ENCODE measurements at places on chromosomes 6 and 20. TPM values are rescaled to one million over a fixed set of nuclear protein-coding genes. Genes with fewer than 3 reads are reported as not detected.

SLC22A23 gene
- 22.5 TPM for total RNA-seq

ABCC10 gene
- total RNA-seq, result 14.3 TPM

SHLD1 gene
- 4.0 TPM for total RNA-seq

CCN6 gene
- total RNA-seq, result 0.56 TPM

MAFB gene
- total RNA-seq, result 44.3 TPM

OGFRL1 gene
- total RNA-seq, result 73.6 TPM

GSTA3 gene
- total RNA-seq, result not detected

SMPDL3A gene
- total RNA-seq, result 19.0 TPM

AVP gene
- not detected for total RNA-seq

SLA2 gene
- 3.2 TPM for total RNA-seq

BCAS1 gene
- 0.56 TPM for total RNA-seq

IMPG1 gene
- total RNA-seq, result not detected

GRCh38 chr6:36444470-36444869 lies 1.7 kb downstream of the KCTD20 start:
- DNase-seq, result no peak

DNA sequence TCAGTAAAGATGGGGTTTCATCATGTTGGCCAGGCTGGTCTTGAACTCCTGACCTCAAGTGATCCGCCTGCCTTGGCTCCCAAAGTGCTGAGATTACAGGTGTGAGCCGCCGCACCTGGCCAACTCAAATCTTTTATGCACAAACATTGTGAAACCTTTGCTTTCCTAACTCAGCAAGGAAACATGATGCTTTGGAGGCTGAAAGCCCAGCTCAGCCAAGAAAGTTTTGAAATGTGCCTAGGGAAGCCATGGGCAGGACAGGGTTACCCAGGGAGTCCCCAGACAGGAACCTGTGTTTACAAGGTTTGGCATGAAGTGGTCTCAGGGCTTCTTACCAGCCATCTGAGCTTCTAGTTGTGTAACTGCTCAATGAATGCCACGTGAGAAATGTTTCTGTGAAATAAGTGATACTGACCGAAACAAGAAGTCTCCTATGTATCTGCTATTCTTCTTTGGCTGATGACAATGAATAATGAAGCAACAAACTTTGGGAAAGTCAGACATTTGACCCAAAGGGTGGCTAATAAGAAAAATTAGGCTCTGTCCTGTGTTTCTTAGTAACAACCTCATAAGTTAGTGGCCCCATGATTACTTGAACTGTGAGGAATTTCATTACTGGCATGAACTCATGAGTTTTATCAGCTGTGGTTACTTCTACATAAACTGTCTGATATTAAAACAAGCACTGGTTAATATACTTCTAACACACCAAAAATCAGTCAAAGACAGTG lies 163.5 kb downstream of the KIF6 start:
- DNase-seq, result no peak

DNA sequence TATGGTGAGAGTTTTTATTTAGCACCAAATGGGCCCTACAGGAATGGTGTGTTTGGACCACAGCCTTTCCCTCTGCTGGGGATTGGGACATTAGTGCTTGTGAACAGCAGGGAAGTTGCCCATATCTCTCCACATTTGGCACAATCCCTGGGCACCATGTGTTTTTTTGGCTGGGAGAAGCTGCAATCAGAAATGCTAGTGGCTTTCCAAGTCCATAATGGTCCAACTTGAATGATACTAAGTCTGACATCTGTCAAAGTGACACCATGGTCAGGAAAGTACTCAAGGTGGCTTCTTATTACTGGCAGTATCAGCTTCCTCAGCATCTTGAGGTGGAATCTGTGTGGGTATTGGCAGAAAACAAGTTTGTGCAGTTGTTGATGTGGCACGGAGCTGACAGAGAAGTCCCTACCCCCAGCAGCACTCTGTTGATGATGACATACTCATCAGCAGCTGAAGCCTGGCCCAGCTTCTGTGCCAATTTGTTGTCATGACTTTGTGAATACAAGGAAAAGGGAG lies 53.0 kb downstream of the SASH1 start:
- no peak for DNase-seq

DNA sequence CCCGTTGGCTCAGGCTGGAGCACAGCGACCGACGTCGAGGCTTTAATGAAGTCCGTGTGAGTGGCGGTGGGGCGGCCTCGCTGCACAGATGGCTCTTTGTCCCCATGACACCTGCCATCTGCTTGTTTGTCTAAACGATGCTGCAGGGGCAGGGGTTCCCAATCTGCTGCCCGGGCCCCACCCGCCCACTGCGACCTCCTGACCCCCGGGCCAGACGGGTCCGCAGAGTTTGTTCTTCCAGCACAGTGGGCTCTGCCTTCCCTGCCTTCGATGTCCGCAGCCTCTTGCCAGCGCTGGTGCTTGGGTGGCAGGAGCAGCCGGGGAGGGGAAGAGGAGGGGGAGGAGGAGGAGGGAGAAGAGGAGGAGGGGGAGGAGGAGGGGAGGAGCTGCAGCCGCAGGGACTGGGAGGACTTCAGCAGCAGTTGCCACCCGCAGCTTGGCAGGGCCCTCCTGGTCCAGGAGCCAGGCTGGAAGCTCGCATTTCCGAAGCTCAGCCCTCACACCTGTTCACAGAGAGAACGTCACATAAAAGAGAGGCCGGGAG lies 210.0 kb downstream of the DLL1 start:
- no peak for DNase-seq

GRCh38 chr6:38489951-38490350 lies 149.8 kb downstream of the BTBD9 start:
- DNase-seq, result no peak

DNA sequence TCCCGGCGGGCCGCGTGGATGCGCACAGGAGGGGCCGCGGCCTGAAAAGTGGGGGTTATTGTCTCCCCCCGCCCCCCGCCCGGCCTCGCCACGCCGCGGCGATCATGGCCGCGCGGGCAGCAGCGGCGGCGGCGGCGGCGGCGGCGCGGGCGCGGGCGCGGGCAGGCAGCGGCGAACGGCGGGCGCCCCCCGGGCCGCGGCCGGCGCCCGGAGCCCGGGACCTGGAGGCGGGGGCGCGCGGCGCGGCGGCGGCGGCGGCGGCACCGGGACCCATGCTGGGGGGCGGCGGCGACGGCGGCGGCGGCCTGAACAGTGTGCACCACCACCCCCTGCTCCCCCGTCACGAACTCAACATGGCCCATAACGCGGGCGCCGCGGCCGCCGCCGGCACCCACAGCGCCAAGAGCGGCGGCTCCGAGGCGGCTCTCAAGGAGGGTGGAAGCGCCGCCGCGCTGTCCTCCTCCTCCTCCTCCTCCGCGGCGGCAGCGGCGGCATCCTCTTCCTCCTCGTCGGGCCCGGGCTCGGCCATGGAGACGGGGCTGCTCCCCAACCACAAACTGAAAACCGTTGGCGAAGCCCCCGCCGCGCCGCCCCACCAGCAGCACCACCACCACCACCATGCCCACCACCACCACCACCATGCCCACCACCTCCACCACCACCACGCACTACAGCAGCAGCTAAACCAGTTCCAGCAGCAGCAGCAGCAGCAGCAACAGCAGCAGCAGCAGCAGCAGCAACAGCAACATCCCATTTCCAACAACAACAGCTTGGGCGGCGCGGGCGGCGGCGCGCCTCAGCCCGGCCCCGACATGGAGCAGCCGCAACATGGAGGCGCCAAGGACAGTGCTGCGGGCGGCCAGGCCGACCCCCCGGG lies 637 bp downstream of the ARID1B start:
- no peak for DNase-seq

DNA sequence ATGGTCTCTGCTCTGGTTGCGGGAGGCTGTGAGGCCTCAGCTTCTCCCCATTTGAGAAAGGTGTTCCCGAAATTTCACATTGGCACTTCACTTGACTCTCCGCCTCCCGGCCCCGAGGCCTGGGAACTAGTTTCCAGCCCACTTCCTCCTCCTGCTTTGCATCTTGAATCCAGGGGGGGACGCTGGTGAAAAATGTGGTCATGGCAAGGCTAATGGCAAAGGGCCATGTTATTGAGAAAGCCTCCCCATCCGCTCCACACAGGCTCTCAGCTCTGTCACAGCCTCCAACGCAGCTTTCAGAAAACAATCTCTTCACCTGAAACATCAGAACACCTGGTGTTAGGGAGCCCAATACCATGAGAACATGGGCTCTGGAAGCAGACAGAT lies 5.6 kb downstream of the PLAGL2 start:
- no peak for DNase-seq

- DNase-seq, result no peak
These were observed 419.5 kb downstream of the CD83 start for GRCh38 chr6:14537030-14537429.

GRCh38 chr20:15380770-15381169 lies 1043.4 kb upstream of the FLRT3 start:
- DNase-seq, result no peak

- DNase-seq, result no peak
These were observed 97.5 kb downstream of the CDH26 start for GRCh38 chr20:60055740-60056139.

DNA sequence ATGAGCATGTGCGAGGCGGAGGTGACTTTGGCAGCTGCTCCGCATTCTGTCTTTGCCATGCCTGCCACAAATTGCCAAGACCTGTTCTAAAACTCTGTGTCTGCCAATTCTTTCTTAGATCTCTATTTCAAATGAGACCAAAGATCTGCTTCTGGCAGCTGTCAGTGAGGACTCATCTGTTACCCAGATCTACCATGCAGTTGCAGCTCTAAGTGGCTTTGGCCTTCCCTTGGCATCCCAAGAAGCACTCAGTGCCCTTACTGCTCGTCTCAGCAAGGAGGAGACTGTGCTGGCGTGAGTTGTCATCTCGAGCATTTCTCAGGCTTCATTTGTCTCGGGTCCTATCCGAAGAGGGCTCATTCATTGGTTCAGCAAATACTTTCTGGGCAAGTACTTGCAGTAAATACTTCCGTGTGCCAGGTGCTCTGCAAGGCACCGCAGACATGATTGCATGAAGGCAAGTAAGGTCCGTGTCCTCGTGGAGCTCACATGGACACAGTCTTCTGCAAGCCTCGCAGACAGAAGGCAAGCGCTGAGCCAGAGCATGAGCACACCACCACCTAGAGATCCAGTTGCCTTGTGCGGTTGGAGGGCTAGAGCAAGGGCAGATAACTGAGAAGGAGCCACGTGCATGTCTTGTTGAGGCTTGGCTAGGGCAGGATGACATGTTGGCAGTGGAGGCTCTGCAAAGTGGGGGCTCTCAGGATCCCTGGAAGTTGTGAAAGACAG lies 19.7 kb upstream of the MROH8 start:
- no peak for DNase-seq

DNA sequence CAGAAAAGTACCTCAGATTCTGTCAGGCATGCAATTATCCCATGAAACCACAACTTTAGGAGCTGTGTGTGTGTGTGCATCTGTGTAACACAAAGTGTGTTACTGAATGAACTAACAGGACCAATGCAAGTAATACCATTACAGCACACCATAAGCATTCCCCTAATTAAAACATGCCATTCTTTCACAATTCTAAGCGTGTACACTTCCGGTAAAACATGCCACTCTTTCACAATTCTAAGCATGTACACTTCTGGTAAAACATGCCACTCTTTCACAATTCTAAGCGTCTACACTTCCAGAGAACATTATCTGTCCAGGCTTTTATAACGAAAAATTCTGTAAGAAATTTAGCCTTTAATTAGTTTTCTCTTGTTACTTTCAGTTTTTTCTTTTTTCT lies 238.2 kb downstream of the GMDS start:
- no peak for DNase-seq

GRCh38 chr6:37922563-37922962 lies 103.0 kb downstream of the ZFAND3 start:
- DNase-seq, result no peak

DNA sequence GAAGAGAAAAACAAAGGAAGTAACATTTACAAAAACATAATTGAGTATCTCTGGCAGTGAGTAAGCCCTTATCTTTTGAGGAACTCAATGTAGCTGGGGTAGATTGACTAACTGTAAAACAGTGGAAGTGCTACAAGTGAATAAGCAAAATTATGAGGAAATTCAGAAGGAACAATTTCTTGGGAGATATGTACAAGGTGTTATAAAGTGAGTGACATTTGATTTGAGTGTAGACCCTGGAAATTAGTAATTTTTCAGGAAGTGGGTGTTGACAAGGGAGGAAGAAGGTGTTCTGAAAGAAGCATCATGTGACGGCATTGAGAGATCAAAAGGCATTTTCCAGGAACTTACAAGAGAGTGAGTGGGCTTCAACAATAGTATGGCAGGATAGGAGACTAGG lies 22.2 kb downstream of the XRN2 start:
- no peak for DNase-seq

DNA sequence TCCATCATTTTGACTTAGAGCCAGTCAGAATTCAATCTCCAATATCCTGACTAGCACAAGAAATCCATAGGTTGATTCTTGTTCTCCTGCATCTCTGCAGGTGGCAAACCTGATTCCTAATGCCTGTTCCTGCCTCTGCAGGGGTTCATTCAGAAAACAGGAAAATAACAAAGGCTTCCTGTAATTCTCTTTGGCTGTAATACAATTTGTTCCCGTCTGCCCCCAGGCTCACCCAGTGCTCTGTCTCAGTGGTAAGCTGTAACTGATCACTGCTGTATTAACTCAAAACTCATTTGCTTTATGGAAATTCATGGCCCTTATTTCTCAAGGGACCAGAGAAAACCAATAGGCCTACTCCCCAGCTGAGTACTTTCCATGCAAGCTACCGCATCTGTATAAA lies 88.6 kb downstream of the OPRM1 start:
- DNase-seq, result no peak

- DNase-seq, result no peak
These were observed 9.8 kb upstream of the RNF24 start for GRCh38 chr20:4025125-4025524.

GRCh38 chr6:163715846-163716245 lies 301.3 kb downstream of the QKI start:
- DNase-seq, result no peak

DNA sequence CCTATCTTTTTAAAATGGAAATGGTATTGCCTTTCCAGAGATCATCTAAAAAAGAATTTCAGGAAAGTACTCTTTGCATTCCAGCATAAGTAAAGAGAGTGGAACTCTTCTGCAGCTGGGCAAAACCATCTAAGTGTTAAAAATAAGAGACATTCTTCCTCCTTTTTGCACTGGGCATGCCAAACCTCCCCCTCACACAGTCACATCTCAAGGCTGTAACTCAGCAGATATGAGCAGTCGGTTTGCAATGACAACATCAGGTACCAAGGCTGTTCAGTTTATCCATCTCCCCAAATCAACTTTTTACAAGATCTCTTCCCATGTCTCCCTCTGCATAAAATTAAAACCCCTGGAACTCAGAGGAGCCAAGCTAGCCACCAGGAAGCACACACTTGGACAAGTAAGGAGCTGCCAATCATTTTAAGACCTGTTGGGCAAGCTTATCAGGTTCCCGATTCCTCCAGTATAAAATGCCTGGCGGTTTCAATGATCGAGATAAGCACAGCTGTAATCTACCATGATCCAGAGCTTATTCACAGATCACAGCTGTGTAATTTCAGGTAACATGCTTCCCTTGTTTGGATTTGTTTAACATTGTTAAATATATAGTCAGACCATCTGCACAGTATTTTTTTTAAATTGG lies 23.2 kb downstream of the ID4 start:
- no peak for DNase-seq
